ENCODE measurements at places on chromosomes 1 and 21. TPM values are rescaled to one million over a fixed set of nuclear protein-coding genes. Genes with fewer than 3 reads are reported as not detected.

DNA sequence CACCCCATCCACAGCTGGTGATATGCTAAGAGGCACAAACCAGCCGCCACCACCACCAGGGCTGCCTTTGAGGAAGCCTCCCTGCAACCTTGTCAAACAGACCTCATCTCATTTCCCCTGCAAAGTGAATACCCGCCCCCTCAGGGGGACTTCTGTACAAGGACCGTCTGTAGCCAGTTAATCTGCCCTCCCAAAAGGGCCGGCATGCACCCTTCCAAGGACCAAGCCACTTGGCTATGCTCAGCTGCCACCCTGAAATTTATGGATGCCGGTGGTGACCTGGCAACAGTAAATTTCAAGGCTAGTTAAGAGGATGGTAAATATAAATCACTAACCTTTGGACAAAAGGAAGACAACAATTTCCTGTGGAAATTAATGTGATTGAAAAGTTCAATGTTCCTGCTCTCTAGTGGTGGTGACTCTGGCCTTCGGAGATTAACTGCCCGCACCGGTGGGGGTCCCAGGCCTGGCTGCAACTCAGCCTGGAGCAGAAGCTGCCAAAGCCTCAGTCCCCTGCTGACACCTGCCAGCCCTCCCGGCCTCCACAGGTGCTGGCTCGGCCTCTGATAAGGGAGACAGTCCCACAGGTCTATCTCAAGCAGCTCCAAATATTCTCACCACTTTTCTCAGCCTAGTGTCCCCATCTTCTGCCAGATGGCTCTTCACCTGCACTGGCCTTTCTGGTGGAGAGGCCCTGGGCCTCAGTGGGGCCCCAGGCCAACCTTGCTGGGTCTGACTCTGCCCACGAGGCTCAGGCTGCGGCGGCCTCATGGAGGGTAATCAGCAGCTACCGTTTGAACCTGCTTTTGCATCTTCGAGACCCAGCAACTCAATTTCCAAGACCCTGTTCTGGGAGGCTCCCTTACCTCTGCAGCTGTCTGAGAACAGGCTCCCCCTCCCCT lies 12.2 kb downstream of the TMEM53 start:
- DNase-seq = no peak

DNA sequence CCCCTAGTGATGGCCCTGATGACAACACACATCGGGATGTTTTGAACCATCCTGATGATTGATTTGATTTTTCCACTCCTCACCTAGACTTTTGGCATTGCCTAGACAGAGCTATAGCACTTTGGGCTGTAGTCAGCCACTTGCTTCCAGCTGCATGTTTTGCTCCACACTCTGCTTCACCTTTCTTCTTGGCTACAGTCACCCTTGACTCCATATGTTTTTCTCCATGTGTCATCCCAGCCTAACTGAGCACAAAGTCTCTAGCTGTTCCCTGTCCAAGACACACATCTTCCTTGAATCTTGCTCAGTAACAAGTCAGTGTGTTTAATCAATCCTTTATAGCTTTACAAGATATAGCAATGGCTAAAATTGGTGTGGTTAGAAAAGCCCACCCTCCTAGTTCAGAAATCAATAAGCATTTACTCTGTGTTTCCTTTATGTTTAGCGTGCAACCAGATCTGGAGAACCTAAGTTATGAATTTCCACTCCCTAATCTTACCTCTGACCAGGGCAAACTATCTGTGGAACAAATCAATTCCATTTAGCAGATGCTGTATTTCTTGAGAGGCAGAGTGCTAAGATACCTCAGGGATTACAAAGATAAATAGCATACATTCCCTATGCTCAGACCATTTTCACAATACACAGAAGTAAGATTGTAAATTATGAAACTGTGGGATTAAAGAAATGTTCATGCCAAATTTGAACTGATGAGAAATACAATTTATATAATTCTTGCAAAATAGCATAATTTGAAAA lies 98.4 kb upstream of the LYPLAL1 start:
- no peak for DNase-seq

DNA sequence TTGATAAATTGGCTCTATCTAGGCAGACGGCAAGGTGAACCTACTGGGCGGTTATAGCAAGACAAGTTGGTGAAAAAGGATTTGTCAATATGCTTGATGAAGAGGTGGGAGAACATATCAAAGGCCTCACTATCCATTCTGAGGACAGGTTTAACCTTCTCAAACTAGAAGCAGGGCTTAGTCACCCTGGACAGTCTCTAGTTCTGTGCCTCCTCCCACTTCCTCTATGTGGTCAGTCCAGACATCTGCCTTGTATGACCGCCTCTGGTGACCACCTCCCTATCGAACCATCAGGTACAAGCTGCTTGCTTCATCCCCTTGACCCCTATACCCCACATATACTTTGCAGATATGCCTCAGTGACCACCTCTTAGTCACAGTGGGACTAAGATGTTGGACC lies 2.3 kb upstream of the SCYL3 start:
- no peak for DNase-seq

GRCh38 chr1:175871647-175872046 lies 128.3 kb upstream of the TNR start:
- no peak for DNase-seq

DNA sequence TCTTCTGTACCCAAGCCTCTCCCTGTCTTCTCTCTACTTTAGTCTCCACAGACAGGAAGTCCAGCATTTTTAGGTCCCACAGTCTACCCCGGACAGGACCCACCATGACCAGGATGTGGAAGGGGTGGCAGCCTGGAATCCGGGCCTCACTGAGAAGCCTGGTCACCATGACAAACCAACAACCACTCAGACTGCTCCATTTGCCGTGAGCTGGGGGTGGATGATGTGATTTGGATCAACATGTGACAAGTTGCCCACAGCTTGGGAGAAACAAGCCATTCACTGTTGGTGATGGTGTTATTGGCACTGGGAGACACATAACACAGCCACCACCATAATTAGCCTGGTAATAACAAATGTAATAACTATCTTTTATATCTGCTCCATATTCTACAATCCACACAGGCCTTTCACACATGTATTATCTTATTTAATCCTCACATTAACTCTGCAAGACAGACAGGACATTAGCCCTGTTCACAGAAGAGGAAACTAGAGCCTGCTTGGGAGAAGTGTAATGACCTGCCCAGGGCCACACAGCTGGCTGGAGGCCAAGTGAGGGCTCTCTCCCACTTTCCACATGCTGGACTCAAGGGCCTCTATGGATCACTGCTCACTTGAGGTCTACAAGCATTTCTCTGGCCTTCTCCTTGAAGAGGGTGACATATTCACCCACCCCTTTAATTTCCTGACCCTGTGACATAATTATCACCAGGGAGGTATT lies 22.9 kb downstream of the MEF2D start:
- no peak for DNase-seq

DNA sequence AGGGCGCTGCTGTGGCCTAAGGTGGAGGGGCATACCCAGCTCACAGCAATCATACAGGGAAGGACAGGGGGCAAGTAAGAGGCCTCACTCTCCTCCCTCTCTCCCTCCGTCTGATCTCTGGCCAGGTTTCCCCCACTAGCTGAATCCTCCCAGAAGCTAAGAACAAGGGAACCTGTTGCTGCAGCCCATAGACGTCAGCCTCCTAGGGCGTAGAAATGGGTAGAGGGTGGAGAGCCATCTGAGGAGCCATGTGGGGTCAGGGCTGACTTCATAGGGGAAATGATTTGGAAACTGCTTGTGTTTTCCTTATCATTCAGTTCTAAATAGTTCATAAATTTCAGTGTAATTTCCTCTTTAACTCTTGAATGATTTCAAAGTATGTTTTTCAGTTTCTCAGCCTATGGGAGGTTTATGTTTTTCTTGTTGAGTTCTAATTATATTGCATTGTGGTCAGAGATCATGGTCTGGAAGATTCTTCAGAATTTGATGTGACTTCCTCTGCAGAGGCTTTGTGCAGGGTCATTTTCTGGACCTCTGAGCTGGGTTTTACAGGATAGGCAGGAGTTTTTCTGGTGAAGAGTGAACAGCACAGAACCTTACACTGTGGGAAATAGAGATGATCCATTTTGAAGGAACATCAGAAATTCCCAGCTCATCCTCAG lies 2.3 kb upstream of the MOB3C start:
- no peak for DNase-seq

- DNase-seq = no peak
Observed at GRCh38 chr1:112692681-112693080, 14.2 kb downstream of the RHOC start.

- DNase-seq = no peak
Observed at GRCh38 chr1:33867684-33868083, 3.8 kb downstream of the HMGB4 start.

DNA sequence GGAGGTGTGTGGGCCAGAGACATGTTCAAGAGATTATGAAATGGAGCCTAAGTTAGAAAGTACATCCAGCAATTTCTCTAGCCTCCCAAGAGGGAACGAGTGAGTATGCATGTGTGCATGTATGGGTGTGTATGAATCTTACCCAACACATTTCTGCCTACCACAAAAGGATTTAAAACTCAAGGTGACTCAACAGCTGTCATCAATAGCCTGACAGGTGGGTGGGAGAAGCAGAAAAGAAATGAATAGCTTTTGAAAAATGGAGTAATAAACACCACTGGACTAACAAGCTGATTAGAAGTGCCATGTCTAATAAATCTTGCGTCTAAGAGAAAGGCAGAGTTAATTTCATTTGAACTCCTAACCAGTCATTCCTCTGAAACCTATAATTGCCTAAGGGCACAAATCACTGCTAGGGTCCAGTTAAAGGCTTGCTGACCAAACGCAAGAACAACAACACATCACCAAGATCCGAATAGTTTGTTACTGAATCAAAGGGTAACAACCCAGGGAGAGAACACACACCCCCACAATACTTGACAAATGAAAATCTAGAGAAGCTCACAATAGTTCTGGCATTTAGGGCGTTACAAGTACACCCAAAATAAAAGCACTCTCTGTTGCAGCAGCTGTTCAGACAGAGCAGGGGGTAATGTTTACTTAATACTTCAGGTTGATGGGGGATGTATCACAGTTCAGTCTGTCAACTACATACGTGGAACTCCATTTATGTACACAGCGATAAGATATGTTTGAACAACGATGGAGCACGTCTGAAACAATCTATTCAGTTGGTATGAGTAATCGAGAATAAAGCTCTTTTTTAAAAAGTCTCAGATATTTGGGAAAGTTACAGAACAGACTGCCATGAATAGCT lies 1.4 kb downstream of the KIAA0319L start:
- DNase-seq = no peak

DNA sequence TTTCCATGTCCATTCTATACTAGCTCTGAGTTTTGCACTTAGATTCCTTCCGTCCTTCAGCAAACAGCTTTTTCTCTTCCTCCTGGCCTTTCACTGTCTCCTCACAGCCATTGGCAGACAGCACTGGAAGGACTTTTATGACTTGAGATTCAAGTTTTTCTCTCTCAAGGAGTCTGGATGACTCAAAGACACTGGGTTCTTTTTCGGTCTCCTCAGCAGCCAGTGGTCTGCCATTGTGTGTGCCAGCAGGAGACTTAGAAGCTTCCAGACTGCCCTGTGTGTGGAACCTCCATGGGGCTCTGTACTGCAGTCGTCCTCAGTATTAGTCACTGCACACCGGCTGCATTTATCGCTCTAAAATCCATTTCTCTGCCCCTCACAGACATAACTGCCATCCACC lies 30.5 kb downstream of the NTNG1 start:
- DNase-seq = no peak

DNA sequence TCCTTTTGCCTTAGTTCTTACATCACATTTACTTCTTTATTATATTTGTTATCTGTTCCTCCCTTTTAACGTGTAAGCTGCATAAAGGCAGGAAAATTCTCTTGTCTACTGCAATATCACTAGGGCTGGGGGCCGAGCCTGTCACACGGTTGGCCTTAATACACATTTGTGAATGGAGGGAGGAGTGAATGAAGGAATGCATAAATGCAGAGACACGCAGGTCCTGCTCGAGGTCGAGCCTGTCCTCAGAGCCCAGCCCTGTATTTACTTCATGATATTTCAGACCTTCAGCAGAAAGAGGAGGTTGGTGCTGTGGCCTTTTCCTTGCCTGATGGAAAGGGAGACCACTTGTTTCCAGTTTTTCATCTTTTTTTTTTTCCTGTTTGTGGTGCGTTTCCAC lies 671.3 kb downstream of the PTPRU start:
- DNase-seq = no peak

DNA sequence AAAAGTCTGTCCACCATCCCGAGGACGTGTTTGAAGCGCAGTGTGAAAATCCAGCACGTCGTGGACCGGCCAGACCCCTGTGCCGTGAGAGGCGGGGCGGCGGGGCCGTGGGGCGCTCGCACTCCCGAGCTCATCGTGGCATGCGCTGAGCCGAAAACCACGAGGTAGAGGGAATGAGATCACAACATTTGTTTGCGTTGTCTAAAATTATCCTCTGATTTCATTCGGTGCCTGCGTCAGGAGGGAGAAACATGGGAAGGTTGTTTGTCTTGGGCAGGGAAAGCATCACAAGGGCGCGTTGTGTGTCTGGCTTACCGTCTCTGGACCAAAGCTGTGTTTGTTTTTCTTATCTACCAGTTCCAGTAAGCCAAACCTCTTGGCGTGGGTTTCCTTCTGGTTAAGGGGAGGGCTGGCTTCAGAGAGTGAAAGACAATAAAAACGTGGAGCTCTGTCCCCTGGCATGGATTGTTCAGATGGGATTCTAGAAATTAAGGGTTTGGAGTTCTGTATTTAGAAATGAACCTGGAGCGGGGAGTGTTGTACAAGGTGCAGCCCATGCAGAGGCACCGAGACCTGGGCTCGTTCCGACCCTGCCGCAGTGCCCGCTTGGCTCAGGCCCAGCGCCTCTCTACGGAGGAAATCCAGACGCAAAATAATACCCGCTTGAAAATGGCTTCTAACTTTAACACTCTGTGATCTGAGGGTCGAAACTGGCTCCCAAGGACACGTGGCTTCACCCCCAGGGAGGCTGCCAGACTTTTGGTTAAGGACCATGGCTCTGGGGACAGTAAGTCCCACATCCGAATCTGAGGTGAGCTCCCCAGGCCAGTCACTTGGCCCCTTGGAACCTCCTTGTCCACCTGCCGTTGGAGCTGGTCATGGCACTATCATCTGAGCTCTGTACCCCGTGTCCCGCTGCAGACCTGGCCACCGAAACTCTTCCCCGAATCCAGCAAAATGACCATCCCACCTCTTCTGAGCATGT lies 68.7 kb upstream of the FAM3B start:
- DNase-seq = no peak

- no peak for DNase-seq
Observed at GRCh38 chr1:226549094-226549936, 751 bp downstream of the STUM start.

- DNase-seq = no peak
Observed at GRCh38 chr1:210588946-210589345, 260.2 kb downstream of the HHAT start.

DNA sequence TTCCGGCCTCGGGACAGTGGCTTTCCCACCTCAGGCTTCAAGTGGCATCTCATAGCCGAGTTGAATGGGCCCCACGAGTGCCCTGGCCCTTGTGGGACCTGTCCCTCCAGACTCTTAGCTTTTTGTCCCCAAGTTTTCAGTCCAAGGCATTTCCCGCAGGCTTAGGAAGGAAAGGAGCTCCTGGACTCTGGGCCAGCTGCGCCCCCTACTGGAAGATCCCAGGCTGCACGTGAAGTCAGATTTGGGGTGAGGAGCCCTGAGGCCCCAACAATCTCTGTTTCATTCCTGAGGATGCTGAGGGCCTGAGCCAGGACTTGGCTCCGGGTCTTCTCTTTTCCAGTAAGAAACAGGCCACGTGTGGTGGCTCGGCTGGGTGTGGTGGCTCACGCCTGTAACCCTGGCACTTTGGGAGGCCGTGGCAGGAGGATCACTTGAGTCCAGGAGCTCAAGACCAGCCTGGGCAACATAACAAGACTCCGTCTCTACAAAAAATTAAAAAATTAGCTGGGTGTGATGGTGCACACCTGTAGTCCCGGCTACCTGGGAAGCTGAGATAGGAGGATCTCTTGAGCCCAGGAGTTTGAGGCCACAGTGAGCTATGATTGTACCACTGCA lies 67.4 kb downstream of the ARHGEF10L start:
- peak; percentile 68 for DNase-seq

ZNF593OS gene
- not detected for total RNA-seq

IL10 gene
- total RNA-seq = not detected
